BJ (cell line): ENCODE measurements at places on chromosomes 11 and 22. TPM values are rescaled to one million over a fixed set of nuclear protein-coding genes. Genes with fewer than 3 reads are reported as not detected.

DNA sequence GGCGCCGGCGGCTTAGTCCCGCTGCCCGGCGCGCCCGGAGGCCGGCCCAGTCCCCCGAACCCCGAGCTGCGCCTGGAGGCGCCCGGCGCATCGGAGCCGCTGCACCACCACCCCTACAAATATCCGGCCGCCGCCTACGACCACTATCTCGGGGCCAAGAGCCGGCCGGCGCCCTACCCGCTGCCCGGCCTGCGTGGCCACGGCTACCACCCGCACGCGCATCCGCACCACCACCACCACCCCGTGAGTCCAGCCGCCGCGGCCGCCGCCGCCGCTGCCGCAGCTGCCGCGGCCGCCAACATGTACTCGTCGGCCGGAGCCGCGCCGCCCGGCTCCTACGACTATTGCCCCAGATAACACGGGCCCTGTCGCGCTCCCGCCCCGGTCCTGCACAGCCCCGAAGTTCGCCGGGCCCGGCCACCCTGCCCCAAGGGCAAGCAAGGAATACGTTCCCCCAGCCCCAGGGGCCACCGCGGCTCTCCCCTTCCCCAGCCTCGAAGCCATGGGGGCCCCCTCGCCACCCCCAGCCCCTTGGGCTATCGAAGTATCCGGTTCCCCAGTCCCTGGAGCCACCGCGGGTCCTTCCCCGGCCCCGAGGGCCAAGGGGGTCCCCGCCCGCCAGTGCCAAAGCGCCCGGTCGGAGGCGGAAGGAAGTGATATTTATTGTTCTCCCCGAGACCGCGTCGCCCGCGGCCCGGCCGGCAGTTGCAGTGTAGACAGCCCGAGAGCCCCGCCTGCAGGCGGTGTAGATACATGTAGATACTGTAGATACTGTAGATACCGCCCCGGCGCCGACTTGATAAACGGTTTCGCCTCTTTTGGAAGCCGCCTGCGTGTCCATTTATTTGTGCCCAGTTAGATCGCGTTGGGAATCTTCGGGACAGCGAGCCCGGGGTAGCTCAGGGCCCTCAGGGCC is 6.2 kb downstream of the TBX1 start:
- no peak for DNase-seq

- DNase-seq, result peak; percentile 90
These were observed 779.7 kb upstream of the LRRC4C start for GRCh38 chr11:42239188-42239587.

TRIM49 gene
- not detected in 2 replicates for polyA plus RNA-seq

DNA sequence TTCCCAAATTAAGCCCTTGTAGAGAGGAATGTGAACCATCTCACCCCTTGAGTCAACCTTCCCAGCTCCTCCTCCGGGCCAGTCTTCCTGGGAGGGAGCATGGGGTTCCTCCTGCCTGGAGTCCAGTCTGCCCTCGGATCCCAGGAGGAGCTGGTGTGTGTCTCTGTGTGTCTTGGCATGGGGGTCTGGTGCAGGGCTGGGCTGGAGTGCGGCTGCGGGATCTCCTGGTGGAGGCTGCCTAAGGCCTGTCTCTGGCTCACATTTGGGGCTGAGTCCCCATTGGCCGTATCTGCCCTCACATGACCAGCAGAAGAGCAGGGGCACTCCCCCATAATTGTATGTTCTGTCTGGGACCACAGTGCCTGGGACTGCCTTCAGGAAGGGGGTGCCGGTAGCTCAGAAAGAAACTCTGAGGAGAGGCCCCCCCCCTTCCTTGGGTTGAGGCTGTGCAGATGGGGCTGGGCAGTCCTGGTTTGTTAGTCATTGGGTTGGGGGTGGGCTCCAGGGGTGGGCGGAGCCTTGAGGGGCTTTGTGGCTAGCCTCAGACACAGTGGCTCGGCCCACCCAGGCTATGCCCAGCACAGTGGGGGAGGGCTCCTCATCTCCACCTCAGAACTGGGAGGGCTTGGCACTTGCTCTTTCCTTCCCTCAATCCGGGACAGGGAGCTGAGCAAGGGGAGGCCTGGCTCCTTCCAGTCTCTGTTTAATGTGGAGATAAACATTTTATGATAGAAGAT is 2.9 kb downstream of the C1QTNF5 start:
- DNase-seq, result no peak
